ENCODE measurements at places on chromosomes 7 and 10.
A peak's percentile ranks its signal among the peaks of the same experiment; 100 is the strongest.

- no peak for DNase-seq
Observed at GRCh38 chr7:52749880-52750279, 285.6 kb upstream of the POM121L12 start.

GRCh38 chr10:11097686-11098085 is 80.0 kb downstream of the CELF2 start:
- no peak for DNase-seq

GRCh38 chr7:98214811-98215321 is 3.6 kb downstream of the BHLHA15 start:
- peak; percentile 30 for DNase-seq

DNA sequence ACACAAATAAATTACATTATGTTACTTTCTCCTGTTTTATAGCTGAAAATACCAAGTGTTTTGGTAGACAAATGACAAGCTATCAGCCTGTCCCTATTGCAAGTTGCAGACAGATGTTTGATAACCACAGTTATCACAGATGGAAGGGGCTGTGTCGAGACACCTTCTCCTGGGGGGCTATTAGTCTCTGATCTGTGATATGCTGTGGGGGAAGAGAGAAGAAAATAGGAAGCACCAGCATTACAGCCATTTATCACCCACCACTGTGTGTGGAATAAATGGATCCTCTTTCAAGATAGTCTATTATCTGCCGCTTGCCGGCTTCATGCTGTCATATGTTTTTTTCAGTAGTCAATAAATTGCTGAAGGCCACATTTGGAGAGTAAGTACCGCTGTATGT is 597.2 kb upstream of the ADARB2 start:
- DNase-seq: no peak

DNA sequence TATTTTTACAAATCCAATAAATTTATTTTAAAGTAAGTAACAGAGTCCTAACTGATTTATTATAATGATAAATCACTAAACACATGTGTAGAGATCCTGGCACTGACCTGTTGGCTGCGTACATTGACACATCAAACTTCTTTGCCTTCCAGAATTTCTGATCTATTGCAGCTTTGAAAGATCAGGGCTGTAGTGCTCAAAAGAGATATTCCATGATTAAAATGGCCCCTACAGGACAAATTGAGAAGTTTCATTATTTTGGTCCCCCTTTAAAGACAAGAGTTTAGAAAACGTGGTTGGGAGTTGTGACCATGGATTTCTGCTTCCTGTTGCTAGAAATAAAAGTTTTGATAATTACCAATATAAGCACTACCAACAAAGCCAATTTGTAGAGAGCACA is 87.7 kb upstream of the PDK4 start:
- DNase-seq: no peak

GRCh38 chr7:19112274-19113001 is 5.0 kb downstream of the TWIST1 start:
- DNase-seq: no peak

DNA sequence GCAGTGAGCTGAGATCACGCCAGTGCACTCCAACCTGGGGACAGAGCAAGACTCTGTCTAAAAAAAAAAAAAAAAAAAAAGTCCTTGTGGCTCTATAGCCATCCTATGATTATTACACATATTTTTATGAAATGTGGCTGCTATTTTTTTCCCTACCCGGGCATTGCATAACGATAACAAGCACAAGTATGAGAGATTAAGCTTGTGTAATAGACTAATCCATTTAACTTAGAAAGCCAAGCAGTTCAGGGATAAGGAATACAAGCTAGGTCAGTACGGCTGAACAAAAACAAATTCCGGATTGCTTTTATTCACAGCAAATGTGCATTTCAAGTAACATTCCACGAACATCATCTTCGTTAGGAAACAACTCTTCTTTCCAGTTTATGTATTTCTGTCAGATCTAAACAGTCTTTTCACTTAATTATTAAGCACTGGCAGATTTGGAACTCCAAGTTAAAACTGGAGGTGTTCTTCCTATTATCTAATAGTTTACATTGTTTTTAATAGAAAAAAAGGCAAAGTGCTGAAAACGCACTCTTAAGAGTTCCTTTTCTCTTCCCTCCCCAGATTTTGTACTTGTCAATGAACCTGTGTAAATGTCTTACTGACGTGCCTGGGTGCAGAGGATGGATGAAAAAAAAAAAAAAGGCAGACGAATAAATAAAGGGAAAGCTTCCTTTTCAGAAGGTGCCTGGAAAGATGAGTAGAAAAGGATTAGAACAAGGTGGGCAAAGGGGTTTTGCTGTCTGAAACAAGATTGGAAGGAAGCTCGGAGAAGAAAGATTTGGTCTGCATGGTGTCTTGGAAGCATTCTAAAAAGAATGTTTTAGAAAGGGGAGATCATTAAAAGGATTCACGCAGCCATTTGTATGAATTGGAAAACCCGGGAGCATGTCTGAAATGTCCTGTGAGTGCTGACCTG is 81.1 kb downstream of the PRTFDC1 start:
- DNase-seq: no peak

DNA sequence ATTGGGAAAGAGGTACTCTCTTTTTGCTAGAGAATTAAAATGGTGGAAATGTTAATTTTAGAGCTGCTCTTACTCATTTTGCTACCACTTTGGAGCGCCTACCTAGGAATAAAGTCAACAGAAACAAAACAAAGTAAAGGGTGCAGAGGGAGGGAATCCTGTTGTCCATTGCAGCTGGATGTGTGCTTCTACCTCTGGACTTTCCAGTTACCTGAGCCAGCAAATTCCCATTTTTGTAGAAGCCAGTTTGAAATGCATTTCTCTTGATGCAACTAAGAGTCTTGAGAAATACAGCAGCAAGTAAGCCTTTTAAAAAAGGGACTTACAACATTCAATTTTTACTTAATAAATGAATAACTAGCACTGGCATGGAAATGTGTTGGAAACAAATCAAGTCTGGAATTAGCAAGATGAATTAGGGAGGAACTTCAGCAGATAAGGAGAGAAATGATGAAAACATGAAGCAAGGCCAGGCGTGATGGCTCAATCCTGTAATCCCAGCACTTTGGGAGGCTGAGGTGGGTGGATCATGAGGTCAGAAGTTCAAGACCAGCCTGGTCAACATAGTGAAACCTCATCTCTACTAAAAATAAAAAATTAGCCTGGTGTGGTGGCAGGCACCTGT is 113.5 kb upstream of the CTTNBP2 start:
- DNase-seq: no peak

DNA sequence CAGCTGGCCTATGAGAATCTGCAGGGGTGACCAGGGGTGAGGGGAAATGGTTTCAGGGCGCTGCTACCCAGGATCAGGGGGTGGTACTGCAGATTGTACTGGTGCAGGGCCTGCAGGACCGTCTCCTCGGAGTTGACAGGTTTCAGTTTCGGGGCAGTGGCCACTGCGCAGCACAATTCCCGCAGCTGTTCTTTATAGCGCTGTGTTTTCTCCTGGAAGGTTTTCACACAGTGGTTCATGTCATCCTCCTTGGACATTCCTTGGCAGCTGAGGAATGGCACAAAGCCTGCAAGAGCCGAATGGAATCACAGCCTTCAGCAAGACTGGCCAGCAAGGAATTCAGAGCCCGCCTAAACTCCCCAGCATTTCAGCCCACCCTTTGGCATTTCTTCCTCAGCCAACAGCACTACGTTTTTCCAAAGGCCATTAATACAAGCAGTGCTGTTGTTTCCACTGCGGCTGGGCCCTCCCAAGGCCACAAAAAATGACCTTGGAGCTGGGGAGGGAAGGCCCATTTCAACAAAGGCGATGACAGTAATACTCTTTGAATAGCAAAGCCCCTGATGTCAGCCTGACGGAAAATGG is 44.9 kb downstream of the PNLIPRP2 start:
- DNase-seq: no peak

- no peak for DNase-seq
Observed at GRCh38 chr10:45404087-45404769, 30.2 kb downstream of the ALOX5 start.

GRCh38 chr10:113576852-113577251 is 24.0 kb downstream of the HABP2 start:
- no peak for DNase-seq

- DNase-seq: peak; percentile 73
Observed at GRCh38 chr7:1533547-1534329, 3.2 kb downstream of the MAFK start.

DNA sequence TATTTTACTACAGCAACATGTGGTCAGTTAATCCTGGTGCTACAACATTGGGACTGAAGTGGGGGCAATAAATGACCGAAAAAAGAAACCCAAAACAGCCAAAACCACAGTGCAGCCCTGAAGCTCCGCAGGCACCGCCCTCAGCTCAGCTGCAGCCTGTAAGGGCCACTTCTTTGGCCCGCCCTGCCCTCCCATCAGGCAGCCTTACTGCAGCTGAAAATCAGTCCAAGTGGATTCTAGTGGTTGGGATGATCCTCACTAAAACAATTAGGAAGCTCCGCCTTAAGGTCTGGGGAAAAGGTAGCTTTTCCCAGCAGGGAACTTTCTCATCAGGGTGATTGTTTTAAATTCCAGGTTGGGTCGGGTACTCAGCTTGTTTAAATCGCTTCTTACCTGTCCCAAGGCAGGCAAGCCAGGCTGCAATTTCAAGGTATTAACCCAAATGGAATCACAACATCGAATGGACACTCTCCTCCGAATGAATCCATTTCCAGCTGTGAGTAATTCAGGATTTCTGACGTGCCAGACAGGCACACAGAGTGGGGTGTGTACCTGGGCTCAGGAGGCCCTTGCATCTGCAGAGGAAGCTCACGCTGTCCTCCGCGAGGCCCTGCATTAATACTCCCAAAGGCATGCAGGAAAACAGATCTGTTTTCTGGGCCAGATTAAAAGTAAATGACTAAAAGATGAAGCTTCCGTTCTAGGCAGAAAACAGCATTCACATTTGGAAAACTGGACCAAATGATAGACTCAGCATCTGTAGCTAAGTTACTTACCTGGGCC is 104.3 kb downstream of the CREB5 start:
- no peak for DNase-seq

Data from GM13977 (cell line).